Fibroblast of upper back skin (primary cell): ENCODE measurements at places on chromosomes 2 and 18.

GRCh38 chr2:104402825-104403224, 451.1 kb upstream of the POU3F3 start:
- DNase-seq = no peak

- DNase-seq = no peak
These were observed 105.4 kb downstream of the MCFD2 start for GRCh38 chr2:46810195-46810594.

- no peak for DNase-seq
These were observed 254.3 kb downstream of the SOX11 start for GRCh38 chr2:5946225-5947115.

- no peak for DNase-seq
These were observed 1.3 kb downstream of the OSBPL6 start for GRCh38 chr2:178195390-178196166.

DNA sequence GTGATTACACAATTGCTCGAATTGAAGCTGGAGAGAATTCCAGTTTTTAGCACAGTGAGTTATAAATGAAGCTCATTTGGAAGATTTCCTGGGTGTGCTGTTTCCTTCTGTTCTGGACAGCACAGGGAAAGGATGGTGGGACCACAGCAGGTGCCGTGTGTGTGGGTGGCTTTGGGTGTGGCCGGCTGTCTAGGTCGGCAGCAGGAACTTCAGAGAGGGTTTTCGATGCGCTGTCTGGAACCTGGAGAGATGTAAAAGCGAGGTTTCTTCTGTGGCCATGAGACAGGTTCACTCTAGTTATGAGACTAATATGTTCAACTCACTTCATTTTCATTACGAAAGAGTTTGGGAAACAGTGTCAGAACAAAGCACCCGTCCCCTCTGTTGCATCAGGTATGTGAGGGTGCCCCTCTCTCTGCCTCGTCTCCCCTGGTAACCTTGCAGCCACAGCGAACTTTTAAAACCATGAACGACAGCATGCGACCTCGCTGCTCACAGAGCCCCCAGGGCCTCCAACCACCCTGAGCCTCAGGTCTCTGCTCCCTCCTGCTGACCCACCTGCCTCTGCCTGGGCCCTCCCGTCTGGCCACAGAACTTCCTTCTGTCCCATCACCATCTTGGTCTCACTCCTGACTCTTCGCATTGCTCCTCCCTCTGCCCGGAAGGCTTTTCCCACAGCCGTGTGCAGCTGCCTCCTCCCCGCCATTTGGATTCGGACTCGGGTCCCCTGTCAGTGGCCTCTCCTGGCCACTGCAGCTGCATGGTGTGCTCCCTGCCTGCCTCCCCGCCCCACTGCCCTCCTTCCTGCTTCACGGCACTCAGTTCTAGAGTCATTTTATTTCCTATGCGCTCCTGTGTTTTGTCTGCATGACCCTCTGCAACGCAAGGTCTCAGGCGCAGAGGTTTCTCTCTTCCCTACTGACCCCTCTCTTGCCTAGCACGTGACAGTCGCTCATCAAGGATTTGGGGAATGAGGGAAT, 151.2 kb downstream of the NDUFA10 start:
- DNase-seq = no peak
